ENCODE measurements at places on chromosomes 5 and 9.

DNA sequence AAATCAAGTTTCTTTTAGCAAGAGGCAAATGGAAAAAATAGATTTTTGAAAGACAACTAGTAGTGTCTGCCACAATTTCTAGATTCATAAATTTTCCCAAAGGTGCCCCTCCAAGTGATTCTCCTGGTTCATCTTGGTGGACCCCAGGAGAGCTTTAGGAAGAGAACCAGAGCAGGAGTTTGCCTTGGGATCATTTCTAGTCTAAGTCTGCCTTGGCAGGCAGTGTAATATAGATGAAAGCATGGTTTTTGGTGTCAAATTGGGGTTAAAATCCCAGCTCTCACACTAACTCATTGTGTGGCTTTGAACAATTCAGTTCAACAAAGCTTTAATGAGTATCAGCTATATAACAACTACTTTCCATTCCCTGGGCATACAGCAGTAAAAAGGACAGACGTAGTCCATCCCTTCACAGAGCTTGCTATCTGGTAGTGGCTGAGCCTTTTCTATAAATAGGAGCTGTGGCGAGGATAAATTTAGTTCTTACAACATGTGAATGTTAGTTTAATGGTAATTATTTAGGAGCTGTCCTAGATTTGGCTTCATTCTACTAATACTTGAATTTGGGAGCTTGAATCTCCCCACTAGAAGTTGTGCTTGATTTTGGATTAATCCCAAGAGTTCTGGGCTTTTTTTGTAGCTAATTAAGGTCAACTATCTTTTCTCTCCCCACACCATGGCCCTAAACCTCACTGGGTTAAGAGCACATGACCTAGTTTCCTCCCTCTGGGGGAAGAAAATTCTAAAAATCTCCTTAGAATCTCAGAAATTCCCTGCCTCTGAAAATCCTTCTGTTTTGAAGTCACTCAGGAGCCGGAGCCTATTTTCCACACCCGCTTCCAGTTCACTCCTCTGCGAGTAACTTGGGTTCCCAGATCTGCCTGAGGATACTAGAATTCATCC, 197.8 kb downstream of the PCSK1 start:
- DNase-seq, result no peak

GRCh38 chr9:135163023-135163780, 75.7 kb downstream of the OLFM1 start:
- DNase-seq, result no peak

GRCh38 chr9:138053996-138054752, 176.6 kb downstream of the CACNA1B start:
- no peak for DNase-seq

GRCh38 chr9:131999692-132000551, 79.7 kb downstream of the MED27 start:
- DNase-seq, result no peak

GRCh38 chr9:124696101-124696500, 75.0 kb downstream of the NR6A1 start:
- no peak for DNase-seq

GRCh38 chr5:162593881-162594280, 526.3 kb downstream of the GABRG2 start:
- DNase-seq, result no peak

DNA sequence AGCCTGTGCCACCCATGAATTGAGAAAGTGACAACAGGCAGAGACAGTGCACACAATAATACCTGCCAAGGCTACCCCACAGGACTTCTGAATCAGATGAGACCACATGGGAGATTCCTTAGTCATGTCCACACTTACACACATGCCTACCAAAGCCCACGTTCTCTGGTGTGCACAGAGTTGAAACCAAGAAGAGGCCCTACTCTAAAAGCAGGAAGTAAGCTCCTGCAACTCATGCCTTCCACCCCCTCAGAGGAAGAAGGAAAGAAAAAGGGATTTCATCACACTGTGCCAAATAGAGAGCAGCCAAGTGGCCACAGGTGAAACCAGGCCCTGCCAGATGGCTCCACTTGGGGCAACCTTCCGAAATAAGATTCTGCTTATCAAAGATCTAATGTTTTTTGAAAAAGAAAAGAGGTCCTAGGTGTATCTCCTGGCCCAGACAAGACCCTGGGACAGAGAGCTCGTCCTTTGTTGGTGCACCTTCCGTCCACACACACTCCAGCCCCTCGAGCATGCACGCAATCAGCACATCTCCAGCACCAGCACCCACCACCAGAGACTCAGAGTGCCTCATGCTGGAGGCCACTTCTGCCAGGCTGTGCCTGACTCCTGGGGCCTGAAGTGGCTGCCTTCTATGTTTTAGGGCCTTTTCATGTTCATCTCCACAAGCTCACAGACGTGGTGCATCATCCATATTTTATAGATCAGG, 114.6 kb upstream of the SPOCK1 start:
- no peak for DNase-seq

DNA sequence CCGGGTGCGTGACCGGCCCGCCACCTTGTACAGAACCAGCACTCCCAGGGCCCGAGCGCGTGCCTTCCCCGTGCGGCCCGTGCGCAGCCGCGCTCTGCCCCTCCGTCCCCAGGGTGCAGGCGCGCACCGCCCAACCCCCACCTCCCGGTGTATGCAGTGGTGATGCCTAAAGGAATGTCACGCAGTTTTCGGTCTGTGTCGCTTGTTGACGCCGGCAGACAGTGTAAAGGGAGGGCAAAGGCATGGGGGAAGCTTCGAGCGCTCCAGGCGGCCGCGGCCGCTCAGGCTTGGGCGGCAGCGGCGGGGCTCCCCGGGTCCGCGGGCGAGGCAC, 1.3 kb downstream of the LRRC26 start:
- DNase-seq, result no peak

DNA sequence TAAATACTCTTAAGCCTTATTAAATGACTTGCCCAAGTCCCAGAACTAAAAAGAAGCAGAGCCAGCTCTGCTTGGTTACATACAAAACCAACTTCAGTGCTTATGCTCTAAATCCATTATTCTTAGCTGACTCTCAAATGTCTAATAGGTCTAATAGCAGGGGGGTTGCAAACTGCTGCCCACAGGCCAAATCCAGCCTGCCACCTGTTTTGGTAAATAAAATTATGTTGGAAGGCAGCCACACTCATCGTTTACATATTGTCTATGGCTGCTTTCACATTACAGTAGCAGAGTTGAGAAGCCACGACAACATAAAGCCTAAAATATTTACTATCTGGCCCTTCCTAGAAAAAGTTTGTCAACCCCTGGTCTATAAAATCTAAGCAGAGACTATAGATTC, 69.0 kb downstream of the KLHL3 start:
- DNase-seq, result no peak

GRCh38 chr9:14238518-14238917, 75.4 kb downstream of the NFIB start:
- DNase-seq, result no peak

GRCh38 chr9:102474357-102474756, 520.8 kb upstream of the CYLC2 start:
- no peak for DNase-seq

- DNase-seq, result no peak
These were observed 87.4 kb downstream of the TLE1 start for GRCh38 chr9:81601639-81602623.

GRCh38 chr9:100492952-100493351, 20.0 kb downstream of the TMEFF1 start:
- DNase-seq, result no peak

DNA sequence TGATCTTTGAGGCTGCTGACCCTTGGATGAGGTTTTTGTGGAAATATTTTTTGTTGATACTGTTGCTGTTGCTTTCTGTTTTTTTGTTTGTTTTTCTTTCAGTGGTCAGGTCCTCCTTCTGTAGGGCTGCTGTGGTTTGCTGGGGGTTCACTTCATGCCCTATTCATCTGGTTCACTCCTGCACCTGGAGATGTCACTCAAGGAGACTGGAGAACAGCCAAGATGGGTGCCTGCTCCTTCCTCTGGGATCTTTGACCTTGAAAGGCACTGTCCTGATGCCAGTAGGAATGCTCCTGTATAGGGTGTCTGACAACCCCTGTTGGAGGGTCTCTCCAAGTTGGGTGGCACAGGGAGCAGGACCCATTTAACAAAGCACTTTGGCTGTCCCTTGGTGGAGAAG, 67.0 kb upstream of the ACTBL2 start:
- no peak for DNase-seq

DNA sequence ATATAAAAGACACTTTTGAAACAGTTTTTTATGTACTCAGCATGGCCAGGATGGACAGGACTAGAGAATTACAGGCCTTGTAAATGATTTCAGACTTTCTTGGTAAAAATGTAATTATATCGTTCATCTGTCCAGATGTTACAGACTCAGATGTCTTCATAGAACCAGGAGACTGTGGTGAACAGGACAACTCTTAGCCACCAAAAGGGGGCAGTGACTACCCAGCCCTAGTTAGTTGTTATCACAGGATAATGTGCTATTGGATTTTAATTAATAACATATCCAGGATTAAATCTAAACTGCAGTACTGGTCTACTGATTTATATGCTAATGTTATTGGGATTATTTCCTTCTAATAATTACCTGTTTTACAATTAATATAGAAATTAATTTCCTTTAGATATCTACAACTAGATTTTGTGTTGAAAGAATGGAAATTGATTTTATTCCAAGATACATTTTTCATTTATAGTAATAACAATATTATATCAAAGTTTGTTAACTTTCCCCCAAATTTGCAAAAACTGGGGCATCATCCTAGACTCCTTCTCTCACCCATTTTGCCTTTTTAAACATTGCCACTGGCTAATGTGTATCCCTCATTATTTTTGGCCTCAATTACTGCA, 99.4 kb downstream of the MTREX start:
- no peak for DNase-seq

DNA sequence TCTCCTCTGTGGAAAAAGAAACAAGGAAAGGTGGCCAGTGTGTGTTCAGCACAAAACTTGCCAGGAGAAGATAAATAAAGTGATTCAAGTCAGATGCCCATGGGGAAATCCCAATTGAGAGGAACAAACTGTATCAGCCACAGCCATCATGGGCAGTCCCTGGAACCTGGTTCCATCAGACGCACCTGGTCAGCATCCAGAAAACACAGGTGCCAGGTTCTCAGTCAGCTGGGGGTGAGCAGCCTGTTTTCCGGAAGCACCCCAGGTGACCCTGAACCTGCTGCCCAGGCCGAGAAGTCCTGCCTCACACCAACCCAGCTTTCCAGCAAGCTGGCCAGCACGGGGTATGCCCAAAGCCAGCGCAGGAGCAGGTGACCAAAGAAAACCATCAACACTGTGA, 30.5 kb downstream of the PTCH1 start:
- no peak for DNase-seq

DNA sequence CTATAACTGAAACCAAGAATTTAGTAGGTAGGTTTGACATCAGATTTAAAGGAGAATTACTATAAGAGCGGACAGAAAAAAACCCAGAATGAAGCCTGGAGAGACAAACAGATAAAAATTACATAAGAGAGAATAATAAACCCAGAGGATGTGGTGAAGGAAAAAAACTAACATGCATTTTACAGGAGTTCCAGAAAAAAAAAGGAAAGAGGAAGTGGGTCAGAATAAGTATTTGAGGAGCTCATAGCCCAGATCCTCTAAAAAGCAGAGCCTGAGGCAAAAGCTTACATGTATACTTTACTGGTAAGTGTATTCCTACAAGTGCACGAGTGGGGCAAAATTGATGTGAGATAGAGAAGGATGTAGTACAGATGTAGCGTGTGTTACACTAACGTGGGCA, 43.1 kb upstream of the NAA35 start:
- DNase-seq, result no peak

- peak; percentile 7 for DNase-seq
These were observed 63.6 kb downstream of the PPIC start for GRCh38 chr5:122972877-122973276.

GRCh38 chr9:35172878-35173277, 11.1 kb downstream of the UNC13B start:
- no peak for DNase-seq

- no peak for DNase-seq
These were observed 17.5 kb downstream of the TMEM171 start for GRCh38 chr5:73137563-73138530.

GRCh38 chr9:85079349-85079748, 409.8 kb downstream of the NTRK2 start:
- no peak for DNase-seq

- peak; percentile 56 for DNase-seq
These were observed 333.5 kb upstream of the ACTBL2 start for GRCh38 chr5:57816108-57816507.

GRCh38 chr9:121568343-121569265, 69.0 kb upstream of the GGTA1 start:
- DNase-seq, result no peak

- no peak for DNase-seq
These were observed 39.1 kb upstream of the MSH3 start for GRCh38 chr5:80615266-80615914.

GRCh38 chr9:1946526-1947283, 68.4 kb upstream of the SMARCA2 start:
- DNase-seq, result no peak

DNA sequence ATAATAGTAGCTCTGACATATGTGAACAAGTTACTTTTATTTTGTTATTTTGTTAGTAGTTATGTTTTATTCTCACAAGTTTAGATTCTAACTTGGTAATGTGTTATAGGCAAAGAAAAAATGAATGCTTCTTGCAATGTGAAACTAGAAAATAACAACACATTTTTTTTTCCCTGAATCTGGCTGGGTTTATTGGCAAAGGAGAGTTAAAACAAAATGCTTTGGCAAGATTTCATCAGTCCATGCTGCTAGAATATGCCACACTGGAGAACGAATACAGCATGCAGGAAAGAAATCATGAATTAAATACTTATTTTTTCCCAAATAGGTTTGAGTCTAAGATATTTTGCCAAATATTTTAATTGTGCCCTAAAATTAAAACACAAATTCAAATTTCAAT, 1048.1 kb upstream of the ACO1 start:
- DNase-seq, result no peak

- no peak for DNase-seq
These were observed 10.5 kb downstream of the GPBP1 start for GRCh38 chr5:57184322-57184721.

- no peak for DNase-seq
These were observed 21.8 kb upstream of the PRUNE2 start for GRCh38 chr9:76927540-76928240.

GRCh38 chr5:134446938-134447337, 35.3 kb upstream of the CDKN2AIPNL start:
- DNase-seq, result peak; percentile 29

- DNase-seq, result no peak
These were observed 939 bp downstream of the GOLGA1 start for GRCh38 chr9:124939944-124940343.

- no peak for DNase-seq
These were observed 24.0 kb downstream of the SEMA4D start for GRCh38 chr9:89473762-89474469.

GRCh38 chr5:135457424-135458071, 5.4 kb upstream of the TIFAB start:
- no peak for DNase-seq

DNA sequence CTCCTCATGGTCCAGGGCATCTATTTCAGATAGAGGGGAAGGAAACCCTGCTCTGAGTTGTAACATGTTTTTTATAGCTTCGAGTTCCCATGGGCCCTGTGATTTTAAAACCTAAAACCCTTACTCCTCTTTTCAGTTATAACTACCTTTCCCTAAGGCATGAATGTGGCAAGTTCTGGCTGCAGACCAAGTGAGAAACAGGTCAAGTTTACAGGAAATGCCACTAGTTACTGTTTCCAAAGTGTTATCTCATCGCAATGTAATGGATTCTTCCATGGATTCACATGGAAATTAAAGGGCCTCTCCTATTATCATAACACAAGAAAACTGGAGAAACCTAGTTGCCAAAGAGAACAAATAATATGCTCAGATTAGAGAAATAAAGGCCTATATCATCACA, 574.5 kb upstream of the GRAMD2B start:
- no peak for DNase-seq
